ENCODE measurements at places on chromosomes 12 and 14.

DNA sequence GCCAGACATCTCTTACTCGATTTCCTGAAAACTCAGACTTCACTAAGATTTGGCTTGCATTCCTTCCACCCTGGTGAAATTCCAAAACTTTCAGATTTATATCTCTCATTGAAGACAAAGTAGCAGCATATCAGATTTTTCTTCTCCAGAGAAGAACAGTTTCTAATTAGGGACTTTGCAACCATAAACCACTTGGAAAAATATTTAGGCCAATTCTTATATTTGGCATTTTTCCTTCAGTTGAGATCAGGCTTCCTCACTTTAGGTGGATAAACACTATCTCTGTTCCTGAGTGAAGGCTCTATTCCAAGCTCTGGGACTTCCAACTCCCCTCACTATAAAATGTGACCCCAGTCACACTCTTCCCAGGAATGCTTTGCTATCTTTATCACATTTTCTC lies 1434.3 kb upstream of the FLRT2 start:
- DNase-seq = no peak

DNA sequence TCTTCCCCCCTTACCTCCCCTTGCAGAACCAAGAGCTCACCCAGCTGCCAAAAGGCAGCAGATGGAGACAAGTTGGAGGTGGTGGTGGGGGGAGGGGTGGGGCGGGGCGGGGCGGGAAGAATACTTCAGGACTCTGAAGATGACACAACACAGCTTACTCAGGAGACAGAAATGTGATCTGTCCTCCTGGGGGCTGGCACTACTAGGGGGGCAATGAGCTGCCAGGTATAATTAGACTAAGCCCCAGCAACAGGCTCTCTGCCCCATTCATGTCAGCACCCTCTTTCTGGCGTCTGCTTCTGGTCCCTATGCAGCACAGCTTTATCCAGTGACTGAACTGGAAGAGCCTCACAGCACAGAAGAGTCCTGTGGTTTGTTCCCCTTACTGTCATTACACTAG lies 407.0 kb downstream of the MED13L start:
- no peak for DNase-seq

DNA sequence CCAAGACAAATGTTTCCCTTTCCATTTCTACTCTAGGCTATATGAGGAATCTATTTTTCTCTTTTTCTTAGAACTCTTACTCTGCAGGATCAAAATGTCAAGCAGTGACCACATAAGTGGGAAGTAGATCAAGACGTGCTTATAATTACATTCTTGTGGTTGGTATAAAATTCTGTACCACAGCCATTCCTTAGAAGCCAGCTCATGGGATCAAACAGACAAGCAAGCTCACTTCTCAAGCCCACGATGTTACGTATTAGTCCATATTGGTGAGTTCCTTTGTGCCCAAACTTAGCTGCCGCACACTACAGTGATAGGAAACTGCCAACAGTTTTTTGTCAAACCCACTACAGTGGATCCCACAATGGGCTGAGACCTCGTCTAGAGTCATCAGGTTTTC lies 53.4 kb downstream of the IFNG start:
- no peak for DNase-seq

DNA sequence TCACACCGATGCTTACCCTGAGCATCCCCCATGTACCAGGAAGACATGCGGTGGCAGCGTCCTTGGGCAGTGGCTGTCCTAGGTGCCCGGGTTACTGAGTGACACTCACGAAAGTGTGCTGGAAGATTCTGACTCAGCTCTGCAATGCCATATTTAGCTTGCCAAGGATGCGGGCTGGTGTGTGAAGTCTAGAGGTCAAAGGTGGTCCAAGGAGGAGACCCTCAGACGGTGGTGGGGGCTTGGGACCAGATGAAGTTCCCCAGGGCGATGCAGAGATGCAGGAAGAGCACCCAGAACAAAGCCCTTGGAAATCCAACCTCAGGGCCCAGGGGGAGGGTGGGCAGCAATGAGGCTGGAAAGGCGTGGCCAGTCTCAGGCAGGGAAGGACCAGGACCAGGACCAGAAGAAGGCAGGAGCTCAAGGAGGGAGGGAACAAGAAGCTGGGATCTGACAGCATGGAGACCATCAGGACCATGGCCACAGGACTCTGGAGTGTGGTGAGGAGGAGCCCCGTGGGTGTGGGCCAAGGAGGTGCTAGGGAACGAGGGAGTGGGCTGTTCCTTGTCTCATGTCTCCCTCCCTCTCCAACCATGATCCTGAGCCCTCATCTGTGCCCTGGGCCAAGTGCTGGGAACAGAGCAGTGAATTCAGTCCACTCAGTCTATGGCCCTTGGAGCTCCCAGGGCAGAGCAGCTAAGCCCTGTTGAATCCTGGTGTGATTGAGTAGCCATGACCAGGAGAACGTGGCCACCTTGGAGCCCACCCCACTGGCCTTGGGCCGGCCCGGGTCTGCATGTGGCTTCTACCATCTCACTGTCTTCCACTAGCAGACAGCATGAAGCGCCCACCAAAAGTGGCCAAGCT lies 310.1 kb upstream of the DIO3 start:
- no peak for DNase-seq

DNA sequence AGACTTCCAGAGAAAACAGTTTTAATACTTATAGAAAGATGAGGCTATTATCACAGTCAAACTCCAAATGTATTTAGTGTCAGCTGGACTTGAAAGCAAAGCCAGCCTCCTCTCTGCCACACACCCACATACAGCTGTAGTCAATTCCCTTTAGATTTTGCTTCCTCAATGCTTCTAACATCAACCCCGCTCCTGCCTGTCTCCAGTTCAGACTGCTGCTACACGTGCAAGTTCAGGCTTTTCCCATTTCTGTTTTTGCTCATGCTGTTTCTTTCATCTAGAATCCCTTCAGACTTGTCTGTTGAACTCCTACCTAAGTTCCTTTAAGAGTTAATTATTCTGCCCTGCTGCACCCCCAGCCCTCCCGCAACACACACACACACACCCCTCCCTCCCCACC lies 380.0 kb downstream of the KCNH5 start:
- DNase-seq = no peak

GRCh38 chr14:99380991-99381687 lies 99.5 kb downstream of the SETD3 start:
- DNase-seq = no peak

DNA sequence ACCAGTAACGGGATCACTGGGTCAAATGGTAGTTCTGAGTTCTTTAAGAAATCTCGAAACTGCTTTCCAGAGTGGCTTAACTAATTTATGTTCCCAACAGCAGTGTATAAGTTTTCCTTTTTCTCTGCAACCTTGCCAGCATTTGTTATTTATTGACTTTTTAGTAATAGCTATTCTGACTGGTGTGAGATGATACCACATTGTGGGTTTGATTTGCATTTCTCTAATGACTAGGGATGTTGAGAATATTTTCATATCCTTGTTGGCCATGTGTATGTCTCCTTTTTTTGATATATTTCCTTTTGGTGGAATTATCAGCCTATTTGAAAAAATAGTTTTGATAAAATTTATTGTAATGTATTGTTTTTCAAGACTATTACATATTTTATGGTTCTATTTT lies 701.2 kb upstream of the FBXO33 start:
- no peak for DNase-seq

- DNase-seq = no peak
These were observed 17.7 kb upstream of the NRXN3 start for GRCh38 chr14:78152201-78153063.

DNA sequence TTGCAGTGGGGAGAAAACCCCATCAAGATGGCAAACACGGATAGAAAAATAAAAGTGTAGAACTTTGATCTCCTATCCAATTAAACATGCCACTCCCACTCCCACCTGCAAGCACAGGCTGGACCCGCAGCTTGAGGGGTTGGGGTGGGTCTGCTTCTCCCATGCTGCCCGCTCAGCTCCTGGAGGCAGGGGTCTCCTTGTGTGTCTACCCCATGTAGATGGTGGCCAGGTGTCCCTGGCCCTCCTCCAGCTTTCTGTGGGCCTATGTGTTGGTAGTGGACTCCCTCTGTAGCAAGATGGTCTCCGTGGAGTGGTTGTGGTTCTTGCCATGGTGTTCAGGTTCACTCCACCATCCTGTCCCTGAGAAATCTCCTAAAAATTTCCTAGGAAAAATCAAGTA lies 23.5 kb upstream of the FGF23 start:
- no peak for DNase-seq

DNA sequence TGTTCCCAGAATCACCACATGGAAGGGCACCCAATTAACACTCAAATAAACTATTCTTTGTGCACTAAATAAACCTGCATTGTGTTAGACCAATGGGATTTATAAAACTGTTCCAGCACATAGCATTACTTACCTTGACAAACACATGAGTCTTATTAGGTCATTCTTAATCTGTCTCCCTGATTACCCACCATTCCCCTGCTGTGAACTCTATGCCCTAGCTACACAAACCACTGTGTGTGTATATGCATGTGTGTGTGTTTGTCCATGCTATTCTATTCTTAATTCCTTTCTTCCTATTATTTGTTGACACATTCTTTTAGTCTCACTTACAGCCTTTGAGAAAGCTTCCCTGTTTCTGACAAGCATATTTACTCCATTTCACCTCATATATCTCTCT lies 303.6 kb upstream of the GARIN6 start:
- DNase-seq = no peak

- DNase-seq = no peak
These were observed 3.5 kb upstream of the SIX6 start for GRCh38 chr14:60505448-60505847.

- no peak for DNase-seq
These were observed 3.7 kb upstream of the IGF1 start for GRCh38 chr12:102484017-102484416.

- no peak for DNase-seq
These were observed 844.6 kb downstream of the VRK1 start for GRCh38 chr14:97641827-97642226.

- no peak for DNase-seq
These were observed 106.0 kb upstream of the TMTC1 start for GRCh38 chr12:29889737-29890136.

GRCh38 chr12:64085996-64086395 lies 136.1 kb downstream of the KICS2 start:
- DNase-seq = no peak

GRCh38 chr12:104694161-104694560 lies 237.4 kb downstream of the CHST11 start:
- no peak for DNase-seq

DNA sequence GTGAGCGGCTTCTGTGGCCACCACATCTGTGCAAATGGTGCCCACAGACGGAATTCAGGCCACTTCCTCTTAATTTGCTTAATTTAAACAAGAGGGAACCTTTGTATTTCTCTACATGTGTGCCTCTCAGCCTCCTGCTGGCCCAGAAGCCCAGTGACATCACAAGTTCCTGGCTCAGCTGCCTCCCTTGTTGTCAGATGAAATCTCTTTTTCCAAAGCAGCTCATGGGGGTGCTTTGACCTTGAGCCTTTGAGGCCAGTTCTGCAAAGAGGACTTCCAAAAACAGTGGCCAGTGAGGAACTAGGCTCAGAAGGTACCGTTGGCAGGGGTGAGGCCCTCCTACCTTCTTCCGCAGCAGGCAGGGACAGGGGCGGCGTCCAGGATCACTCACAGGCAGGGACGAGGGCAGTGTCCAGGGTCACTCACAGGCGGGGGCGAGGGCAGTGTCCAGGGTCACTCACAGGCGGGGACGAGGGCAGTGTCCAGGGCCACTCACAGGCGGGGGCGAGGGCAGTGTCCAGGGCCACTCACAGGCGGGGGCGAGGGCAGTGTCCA lies 35.0 kb upstream of the GALNT9 start:
- no peak for DNase-seq

- DNase-seq = no peak
These were observed 7.4 kb downstream of the ASPG start for GRCh38 chr14:104092931-104093365.

DNA sequence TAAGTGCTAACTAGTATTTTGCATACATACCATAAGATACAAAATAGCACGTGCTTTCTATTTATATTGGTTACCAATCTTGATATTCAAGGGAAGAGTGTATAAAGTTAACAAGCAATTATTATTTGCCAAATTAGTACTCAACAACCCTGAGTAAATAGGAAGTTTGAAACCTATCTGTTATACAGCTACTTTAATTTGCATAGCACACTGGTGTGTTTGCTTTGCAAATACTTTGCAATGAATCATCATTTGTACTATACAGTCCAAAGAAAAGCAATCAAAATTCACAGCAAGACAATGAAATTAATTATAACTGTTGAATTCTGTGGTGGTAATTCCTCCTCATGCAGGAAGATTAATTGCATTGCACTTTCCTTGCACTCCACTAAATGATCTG lies 469.1 kb downstream of the PRKD1 start:
- no peak for DNase-seq

DNA sequence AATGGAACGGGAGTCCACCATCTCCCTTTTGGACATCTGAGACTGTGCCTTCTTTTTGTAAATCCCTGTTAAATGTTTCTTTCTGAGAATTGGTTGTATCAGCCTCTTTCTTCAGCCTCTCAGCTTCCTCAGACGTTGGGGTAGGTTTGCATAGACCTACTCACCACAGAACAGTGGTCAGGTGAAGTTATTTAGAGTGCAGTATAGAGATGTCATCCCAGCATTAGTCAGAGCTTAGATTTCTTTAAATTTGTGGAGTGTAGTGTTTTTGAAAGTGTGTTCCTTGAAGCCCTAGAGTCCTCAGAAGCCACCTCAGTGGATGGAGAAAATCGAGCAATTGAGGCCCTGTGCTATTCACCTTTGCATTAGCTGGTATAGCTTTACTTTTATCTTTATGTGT lies 8.9 kb upstream of the EEA1 start:
- DNase-seq = no peak

- no peak for DNase-seq
These were observed 55.5 kb downstream of the ESR2 start for GRCh38 chr14:64238631-64239030.

- no peak for DNase-seq
These were observed 38.5 kb upstream of the FRS2 start for GRCh38 chr12:69431591-69432222.

- no peak for DNase-seq
These were observed 629.0 kb downstream of the MED13L start for GRCh38 chr12:115648463-115648862.

DNA sequence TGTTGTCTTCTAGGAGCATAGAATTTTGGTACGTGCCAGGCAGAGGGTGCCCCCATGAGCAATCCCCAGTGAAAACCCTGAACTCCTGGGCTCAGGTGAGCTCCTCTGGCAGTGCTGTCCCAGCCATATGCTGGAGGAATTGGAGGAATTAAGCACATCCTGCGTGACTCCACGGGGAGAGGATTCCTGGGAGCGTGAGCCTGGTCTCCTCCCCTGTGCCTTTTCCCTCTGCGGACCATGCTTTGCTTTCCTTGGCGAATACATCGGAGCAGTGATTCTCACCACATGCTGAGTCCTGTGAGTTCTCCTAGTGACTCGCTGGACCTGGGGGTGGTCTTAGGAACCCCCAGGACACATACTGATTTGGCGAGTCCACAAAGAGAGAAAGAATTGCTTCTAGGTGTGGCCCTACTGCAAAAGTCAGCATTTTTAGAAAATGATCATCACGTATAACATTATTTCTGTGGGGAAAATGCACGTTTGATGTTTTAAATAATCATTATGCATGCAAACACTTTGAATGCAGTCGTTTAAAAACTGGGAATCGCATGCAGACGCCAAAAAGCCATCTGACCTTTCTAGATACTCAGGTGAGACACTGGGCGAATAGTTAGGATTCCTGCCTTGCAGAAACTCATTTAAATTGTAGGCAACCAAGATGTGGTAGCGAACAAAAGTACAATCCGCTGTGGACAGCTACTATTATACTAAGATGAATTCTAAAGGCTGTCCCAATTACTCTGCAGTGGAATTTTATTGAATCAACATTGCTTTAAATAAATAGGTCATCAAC lies 370.9 kb downstream of the TMEM132D start:
- DNase-seq = no peak
